Breast epithelium (tissue), 4 donors: ENCODE measurements at places on chromosomes 5 and 9. TPM values are rescaled to one million over a fixed set of nuclear protein-coding genes. Genes with fewer than 3 reads are reported as not detected.

The ARHGEF28 gene
- total RNA-seq: 11.4 TPM

The TTC23L gene
- total RNA-seq: 1.3 TPM

The ZNF462 gene
- 36.4 TPM for total RNA-seq

The PCAT7 gene
- total RNA-seq: under 0.01 TPM

The C9orf50 gene
- 0.48 TPM for total RNA-seq

The TMOD1 gene
- total RNA-seq: 10.4 TPM

The RXRA gene
- total RNA-seq: 63.0 TPM
